ENCODE measurements at places on chromosomes 6 and 20.

- DNase-seq = no peak
These were observed 801 bp downstream of the SRC start for GRCh38 chr20:37346535-37347346.

DNA sequence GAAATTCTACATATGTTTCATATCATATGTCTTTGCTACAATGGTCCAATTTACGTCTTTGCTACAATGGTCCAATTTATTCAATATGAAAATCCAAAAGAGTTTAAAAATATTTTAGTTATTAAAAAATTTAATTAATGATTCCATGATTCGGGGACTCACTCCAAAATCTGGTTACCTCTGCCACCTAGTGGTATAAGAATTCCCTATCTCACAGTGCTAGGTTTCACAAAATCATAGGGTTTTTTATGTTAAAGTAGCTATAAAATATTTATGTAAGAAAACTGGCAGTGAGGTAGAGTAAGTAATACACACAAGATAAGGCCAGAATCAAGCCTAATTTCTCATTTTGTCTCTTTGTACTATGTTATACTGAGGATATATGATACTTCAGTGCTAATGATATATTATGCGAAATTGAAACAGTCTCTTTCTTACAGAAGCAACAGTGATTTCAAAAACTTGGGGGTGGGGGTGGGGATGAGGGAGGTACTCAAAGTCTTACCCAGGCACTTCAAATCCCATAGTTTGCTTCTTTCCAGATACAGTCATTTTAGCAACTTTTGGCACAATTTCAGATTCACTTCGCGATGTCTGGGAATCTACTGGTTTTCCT, 52.3 kb downstream of the HBS1L start:
- no peak for DNase-seq

- no peak for DNase-seq
These were observed 156.9 kb downstream of the ARID1B start for GRCh38 chr6:156934069-156934460.

- no peak for DNase-seq
These were observed 152.4 kb downstream of the THBS2 start for GRCh38 chr6:169101036-169101805.

GRCh38 chr6:115362234-115362633, 698.5 kb downstream of the FRK start:
- DNase-seq = no peak

- no peak for DNase-seq
These were observed 20.3 kb downstream of the MUCL3 start for GRCh38 chr6:30960907-30961673.

Data from GM19239 (cell line).